ENCODE measurements at places on chromosomes 2 and 18.

DNA sequence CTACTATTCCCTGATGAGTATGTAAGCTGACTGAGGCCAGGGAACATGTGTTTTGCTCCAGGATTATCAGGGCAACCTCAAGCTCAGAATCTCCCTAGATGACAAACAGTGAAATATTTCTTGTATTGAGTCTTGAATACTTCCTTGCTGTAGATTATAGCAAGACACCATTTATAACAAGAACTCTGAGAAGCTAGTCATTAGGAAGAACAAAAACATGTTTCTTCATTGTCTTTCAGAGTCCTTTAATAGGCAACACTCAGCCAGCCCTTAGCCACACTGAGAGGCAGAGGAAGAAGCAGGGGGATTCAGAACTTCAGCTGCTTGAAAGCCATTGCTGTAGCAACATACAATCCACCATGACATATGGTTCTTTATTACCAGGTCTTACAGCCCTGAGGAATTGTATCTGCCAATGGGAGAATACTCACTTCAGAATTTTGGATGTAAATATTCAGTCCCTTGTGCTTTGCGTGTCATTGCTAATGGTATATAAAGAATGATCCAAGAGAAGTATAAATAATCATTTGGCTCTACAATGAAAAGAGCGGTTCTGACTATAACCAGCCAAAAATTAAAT lies 117.5 kb upstream of the NCKAP5 start:
- DNase-seq, result no peak
- no peaks in the 10 kb centered on the region for H3K36me3 ChIP-seq
- H3K27ac ChIP-seq, result no peak overlapping the region
- H3K27me3 ChIP-seq, result no peaks in the 10 kb centered on the region
- H3K4me1 ChIP-seq, result no peaks in the 10 kb centered on the region
- no peak overlapping the region for H3K4me3 ChIP-seq

GRCh38 chr2:174334781-174335251 lies at the start of gene SP9:
TSS of gene SP9 (plus strand) at chr2:174334954. CDS start at chr2:174335093, 139 bp downstream.
- H3K27me3 ChIP-seq, result peaks cover 99% of the 10 kb centered on the region
- H3K4me1 ChIP-seq, result no peaks in the 10 kb centered on the region
- H3K36me3 ChIP-seq, result no peaks in the 10 kb centered on the region

DNA sequence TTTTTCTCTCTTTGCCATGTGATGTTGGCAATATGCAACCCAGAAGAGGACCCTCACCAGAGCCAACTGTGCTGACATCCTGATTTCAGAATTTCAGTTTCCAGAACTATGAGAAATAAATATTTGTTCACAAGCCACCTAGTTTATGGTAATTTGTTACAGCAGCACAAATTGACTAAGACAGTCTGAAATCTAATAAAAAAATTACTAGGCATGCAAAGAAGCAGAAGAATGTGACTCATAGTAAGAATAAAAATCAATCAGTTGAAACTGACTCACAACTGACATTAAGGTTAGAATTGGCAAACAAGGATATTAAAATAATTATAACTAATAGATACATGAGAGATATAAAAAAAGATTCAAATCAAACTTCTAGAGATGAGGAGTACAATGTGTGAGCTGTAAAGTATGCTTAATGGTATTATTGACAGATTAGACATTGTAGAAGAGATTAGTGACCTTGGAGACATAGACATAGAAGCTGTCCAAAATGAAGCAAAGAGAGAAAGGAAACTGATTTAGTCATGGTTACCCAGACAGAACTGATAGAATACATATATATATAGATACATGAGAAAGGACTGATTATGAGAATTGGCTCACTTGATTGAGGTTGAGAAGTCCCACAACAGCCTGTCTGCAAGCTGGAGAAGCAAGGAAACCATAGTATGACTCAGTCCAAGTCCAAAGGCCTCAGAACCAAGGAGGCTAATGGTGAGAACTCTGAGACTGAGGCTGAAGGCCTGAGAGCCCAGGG lies 27.8 kb upstream of the TTC39C start:
- no peak overlapping the region for H3K4me3 ChIP-seq
- H3K4me1 ChIP-seq, result no peaks in the 10 kb centered on the region
- no peaks in the 10 kb centered on the region for H3K36me3 ChIP-seq
- no peaks in the 10 kb centered on the region for H3K27me3 ChIP-seq

DNA sequence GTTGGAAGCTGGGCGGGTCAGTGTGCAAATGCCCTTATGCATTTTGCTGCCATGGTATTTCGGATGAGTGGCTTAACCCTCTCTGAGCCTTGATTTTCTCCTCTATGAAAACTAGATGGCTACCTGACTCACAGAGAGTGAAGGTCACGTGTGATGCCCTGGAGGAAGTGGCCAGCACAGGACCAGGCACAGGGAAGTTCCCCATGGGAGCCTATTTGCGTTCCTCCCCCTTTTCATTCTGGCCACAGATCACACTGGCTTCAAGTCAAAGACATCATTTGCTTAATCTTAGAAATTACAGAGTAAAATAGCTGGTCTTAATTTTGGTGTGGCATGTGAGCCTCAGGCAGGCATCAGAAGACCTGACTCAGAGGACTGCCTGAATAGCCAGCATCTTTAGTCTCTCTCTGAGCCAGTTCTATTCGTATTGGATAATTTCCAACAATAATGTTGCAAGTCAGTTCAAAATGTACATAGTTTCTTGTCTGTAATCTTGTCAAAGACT lies 57.6 kb upstream of the CD302 start:
- no peak overlapping the region for H3K4me3 ChIP-seq
- H3K27ac ChIP-seq, result no peak overlapping the region
- no peak for DNase-seq
- no peaks in the 10 kb centered on the region for H3K36me3 ChIP-seq
- H3K4me1 ChIP-seq, result no peaks in the 10 kb centered on the region

DNA sequence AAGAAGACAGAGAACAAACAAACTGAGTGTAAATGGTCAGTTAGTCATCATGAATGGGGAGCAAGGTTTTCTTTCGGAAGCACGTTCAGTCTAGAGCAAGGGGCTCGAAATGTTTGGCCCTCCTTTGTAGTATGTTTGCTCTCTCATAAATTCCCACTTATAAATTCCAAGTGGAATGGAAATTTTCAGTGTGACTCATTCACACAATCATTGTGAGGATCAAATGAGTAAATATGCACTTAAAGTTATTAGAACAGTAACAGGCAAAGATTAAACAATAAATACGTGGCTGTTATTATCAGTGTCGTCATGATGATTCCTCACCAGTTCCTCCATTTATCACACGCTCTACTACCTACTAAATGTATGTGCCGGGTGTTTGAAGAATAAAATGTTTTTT lies 10.5 kb downstream of the CNGA3 start:
- no peaks in the 10 kb centered on the region for H3K27me3 ChIP-seq
- H3K36me3 ChIP-seq, result no peaks in the 10 kb centered on the region
- no peak overlapping the region for H3K27ac ChIP-seq
- H3K4me1 ChIP-seq, result no peaks in the 10 kb centered on the region
- no peak overlapping the region for H3K4me3 ChIP-seq

GRCh38 chr2:160695402-160696086 lies 201.9 kb upstream of the RBMS1 start:
- DNase-seq, result no peak
- H3K27ac ChIP-seq, result no peak overlapping the region
- no peaks in the 10 kb centered on the region for H3K27me3 ChIP-seq
- no peaks in the 10 kb centered on the region for H3K4me1 ChIP-seq

DNA sequence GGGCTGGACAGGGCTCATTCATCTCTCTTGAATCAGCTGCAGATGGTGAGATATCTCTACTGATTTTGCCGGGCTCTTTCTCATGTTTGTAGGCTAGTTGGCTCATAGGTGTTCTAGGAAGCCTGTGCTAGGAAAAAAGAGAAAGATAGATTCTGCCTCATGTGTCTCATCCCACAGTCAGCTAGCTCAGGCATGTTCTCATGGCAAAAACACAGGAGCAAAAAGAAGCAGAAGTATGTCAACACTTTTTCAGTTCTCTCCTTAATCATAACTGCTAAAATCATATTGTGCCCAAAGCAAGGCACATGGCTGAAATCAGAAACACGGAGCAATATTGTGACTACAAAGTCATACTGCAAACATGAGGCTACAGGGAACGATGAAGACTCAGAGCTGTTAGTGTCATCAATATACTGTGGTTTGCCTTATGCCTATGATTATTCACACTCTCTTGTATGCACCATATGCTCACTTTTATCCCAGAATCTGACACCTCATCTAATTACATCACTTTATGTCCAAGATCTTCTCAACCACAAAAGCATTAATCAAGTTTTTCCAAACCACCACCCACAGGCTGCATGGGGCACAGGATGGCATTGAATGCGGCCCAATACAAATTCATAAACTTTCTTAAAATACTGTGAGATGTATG lies 571.9 kb upstream of the CNTNAP5 start:
- H3K27ac ChIP-seq, result no peak overlapping the region
- no peak for DNase-seq
- H3K36me3 ChIP-seq, result no peaks in the 10 kb centered on the region
- no peaks in the 10 kb centered on the region for H3K4me1 ChIP-seq

GRCh38 chr2:144996225-144996795 lies 476.4 kb upstream of the ZEB2 start:
- peak overlapping the region; percentile 5 for H3K4me3 ChIP-seq
- no peak for DNase-seq
- H3K27ac ChIP-seq, result peak overlapping the region; percentile 59
- H3K36me3 ChIP-seq, result no peaks in the 10 kb centered on the region
- H3K27me3 ChIP-seq, result no peaks in the 10 kb centered on the region
- peaks cover 50% of the 10 kb centered on the region for H3K4me1 ChIP-seq

Measured in tibial artery (tissue), 4 donors.